Esophagus mucosa (tissue), 1 donor: ENCODE measurements at places on chromosomes 11 and 22.

DNA sequence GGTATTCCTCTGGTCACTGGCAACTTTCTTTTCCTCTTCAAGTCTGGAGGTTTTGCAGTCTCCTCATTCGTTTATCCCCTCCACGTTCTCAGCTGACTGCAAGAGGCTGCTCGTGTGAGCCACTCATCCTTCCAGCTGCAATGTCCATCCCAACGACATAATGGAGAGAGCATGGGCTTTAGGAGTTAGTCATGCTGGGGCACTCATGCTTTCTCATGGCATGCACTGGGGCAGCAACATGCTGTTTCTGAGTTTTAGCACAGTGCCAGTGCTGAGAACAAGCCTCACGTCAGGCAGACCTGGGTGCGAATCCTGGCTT is 7.1 kb downstream of the DCPS start:
- no peak for ATAC-seq

DNA sequence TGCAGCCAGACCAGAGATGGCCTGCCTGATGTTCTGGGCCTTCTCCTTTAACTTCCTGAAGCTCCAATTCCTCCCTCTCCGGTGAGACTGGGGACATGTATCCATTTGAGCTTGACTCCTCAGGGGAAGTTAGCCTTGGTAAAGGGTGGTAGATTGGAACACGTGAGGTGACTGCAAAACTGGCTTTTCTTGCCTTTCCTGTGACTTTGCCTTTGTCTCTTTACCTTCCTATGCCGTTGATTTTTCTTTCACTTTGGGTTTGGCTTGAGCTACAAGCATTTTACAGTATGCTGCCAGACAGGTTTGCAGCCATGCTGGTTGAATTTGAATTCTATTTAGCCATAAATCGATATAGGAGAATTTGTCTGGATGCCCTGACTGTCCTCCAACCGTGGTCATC is 16.8 kb upstream of the GLYATL1 start:
- peak; percentile 72 for ATAC-seq

DNA sequence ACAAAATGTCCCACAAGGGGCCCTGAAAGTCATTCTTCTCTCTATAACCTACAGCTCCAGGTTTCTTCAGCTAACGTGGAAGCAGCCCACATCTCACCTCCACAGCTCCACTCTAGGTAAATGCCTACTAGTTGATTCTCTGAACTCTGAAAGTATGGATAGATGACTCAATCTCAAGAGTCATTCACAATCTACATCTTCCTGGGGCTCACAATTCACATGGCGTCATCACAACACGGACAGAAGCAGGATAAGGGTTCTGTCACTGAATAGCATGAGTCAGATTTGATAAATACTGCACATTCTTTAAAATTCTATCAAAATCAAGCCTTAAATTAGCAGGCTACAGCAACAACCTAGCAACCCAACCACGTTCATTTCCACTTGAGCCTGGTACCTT is 96.3 kb downstream of the PLEKHA7 start:
- ATAC-seq = peak; percentile 77

GRCh38 chr11:114260483-114260882 is 35.7 kb upstream of the NNMT start:
- no peak for ATAC-seq

GRCh38 chr22:26660961-26661578 is 3.7 kb downstream of the MIAT start:
- peak; percentile 25 for ATAC-seq

DNA sequence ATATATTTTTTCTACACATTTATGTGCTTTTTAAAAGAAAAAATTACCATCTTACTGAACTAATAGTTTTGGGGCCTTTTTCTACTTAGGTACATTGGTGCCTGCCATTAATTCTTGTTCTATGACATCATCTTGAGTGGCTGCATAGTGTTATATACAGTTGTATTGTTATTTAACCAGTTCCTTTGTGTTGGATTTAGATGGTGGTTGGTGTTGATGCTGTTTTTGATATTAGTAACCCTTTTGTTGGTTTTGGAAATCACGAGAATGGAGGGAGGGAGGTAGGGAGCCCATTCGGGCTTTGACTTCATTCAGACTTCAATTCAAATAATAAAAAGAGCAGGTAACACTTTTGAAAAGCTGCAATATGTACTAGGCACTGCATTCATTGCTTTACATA is 15.4 kb upstream of the C11orf96 start:
- ATAC-seq = no peak

GRCh38 chr11:105838668-105839384 is 183.2 kb downstream of the MSANTD4 start:
- ATAC-seq = peak; percentile 33

- no peak for ATAC-seq
Observed at GRCh38 chr11:102177126-102177525, 66.9 kb downstream of the YAP1 start.

GRCh38 chr11:74162681-74163467 is 7.9 kb downstream of the C2CD3 start:
- ATAC-seq = no peak

- no peak for ATAC-seq
Observed at GRCh38 chr11:76380159-76380976, 564 bp downstream of the THAP12 start.

DNA sequence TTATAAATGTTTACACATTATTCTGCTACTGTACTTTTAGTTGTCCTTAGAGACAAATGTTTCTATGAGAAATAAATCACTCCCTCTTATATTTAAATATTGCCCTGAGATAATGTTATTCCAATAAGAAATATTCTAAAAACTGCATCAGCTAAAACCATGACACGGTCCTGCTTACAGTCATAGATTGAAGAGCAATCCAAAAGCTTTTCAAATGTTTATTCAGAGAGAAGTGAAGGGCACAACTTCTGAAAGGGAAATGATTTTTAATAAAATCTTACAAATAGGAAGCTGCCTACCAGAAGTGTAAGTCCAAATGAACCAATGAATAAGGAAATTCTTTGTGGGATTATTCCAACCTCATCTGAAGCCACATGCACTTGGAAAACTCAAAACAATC is 49.2 kb downstream of the STK33 start:
- ATAC-seq = no peak

DNA sequence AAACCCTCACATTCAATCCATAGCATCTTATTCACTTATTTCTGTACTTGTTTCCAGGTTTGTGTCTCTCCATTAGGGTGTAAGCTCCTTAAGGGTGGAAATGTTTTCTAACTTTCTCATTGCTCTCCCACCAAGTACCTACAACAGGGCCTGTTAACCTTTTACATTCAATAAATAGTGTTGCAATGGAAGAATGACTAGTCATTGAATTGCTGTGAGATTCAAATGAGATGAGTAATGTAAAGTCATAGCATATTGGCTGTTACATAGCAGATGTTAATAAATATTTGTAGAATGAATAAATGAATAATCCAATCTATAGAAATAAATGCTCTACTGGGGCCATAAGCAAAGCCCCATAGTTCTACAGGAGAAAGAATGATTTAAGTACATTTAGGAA is 75.4 kb upstream of the DDI1 start:
- no peak for ATAC-seq

GRCh38 chr11:123299721-123300120 is 104.7 kb upstream of the CLMP start:
- ATAC-seq = no peak

DNA sequence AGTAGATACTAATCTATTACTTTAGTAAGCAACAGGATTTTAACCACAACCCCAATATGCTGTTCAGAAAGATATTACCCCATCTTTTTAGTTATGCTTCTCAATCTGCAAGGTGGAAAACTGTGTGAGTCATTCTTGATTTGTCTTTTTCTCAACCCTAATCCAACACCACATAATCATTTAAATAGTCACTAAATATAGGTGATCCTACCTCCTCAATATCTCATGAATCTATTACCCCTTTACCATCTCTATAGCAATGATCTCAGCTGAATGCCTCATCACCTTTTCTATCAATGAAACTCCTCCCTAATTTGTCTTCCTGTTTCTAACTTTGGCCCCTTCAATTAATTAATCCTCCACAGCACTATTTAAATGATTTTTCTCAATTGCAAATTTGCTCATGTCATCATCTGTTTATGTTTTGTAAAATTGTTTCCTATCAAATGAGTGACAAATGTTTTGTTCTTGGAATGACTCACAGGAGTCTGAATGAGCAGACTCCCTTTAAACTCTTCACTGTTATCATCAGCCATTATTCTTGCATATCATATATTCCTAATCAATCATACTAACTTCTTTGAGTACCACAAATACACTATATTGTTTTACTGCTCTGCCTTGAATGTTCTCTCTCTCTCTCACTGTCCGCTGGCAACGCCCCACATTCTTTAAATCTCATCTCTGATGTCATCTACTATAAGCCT is 26.1 kb downstream of the SNX19 start:
- no peak for ATAC-seq
